ENCODE measurements at places on chromosomes 6 and 20.

DNA sequence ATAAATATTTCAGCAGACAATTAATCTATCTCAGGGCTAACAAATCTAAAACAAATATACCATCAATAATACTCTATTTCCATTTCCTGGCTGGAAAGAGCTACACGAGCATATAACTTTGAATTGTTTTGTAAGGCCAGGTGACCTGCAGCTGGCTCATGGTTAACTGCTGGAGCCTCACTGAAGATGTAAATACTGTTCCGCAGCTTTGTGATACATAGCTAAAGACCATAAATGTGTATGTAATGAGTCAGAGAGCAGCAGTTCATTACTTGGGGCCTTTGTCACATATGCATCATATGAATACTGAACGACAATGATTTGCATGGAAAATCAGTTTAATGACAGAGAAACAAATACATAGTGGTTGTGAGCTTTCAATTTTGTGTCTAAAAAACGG is 109.4 kb upstream of the CCN2 start:
- no peak for DNase-seq

DNA sequence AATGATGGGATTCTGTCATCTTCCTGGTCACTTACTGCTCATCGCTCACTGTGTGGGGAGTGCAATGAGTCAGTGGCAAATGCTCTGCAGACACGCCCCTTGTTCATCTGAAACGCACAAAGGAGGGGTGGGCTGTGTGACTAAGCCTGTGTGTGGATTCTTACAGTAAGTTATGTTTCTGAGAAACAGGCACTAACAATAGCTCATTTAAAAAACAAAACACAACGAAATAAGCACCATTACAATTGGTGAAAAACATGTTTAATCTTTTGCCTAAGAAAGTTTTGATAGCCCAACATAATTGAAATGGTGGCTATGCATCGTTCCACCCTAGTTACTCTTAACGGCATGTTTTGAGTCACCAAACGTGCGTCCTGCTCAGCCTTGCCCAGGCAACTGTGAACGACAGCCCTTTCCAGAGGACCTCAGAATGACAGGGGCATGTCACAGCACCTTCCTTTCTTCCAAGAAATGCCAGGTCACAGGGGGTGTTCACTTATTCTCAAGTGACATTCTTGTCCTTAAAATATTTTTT is 118.4 kb upstream of the SGK1 start:
- DNase-seq, result no peak

DNA sequence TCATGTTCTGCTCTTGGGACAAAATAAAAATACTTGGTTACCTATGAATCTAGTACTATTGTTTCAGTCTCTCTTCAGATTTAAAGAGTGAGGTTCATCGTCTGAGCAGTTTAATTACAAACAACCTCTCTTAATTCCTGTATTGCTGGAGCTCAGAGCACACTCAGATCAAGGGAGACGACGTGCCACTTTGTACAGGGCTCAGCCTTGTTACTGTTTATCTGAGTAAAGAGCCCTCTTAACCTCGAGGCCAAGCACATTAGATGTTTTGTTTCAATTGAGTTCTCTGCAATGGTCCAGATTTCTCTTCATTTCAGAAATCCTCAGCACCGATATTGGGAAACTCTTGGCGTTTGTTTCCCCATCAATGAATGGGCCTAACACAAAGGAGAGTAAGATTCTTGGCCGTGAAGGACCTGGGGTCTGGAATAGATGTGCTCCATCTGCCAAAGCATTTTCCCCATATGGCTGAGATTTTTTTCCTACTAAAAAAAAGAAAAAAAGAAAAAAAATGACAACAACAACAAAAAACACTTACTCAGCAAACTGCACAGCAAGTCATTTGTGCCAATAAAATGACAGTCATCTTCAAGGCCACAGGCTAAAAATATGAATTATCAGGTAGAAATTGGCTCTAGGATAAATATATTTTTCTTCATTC is 82.6 kb upstream of the CCN6 start:
- DNase-seq, result no peak

DNA sequence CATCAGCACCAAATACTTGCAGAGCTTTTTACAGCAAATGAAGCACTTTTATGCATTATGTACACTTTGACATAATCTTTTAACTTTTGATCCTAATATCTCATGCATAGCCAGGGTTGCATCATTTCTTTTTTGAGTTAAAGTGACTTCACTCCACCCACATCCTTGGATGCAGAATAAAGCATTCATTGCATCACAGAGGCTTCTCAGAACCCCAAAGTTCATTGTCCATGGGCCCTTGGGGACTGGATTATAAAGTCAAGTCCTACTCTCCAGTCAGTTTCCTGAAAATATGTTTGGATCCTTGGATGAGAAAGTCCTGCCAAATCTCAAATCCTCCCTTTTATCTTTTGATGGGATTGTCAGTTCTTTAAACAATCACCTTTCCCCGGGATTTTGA is 10.6 kb upstream of the EFHC1 start:
- no peak for DNase-seq

DNA sequence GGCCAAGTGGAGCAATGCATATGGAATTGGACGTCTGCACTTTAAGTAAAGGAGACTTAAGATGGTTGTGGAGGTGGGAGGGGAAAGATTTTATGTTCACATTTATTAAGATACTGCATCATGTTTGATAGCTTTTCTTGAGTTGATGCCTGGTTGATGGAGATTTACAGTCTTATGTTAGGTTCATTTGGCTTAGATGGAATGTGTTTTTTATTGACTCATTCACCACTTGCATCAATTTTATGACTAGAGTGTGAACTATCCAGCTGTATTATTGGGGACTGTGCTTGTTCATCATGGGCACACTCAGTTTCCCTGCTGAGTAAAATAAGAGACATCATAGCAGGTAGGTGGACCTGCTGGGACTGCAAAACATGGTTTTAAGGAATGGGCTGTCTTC is 91.2 kb upstream of the SCP2D1 start:
- DNase-seq, result no peak

GRCh38 chr6:157187182-157188083 is 135.9 kb downstream of the TMEM242 start:
- DNase-seq, result no peak
